Right forelimb (tissue), 1 donor: ENCODE measurements at places on chromosomes 7 and 10.

GRCh38 chr7:6615723-6616555 lies 529 bp downstream of the ZNF853 start:
- no peak for DNase-seq

DNA sequence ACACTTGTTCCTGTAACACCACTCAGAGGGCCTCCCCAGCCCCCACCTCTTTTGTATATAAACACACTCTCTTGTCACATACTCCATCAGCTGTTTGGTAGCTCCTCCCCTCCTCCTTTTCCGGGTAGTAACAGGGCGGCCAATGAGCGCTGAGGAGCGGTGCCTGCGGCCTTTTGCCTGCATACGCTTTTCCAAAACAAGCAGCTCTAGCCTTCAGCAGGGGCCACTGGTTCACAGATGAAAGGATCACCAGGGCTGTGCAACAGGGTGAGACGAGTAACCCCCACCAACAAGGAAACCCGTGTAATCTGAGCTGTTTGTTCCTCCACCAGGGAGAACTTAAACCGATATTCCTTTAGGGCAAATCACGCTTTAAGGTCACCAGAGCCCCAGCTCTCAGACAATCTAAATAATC lies 3.9 kb downstream of the UBE2H start:
- DNase-seq: peak; percentile 88

- no peak for DNase-seq
Measured at GRCh38 chr7:132751244-132751647, 175.0 kb upstream of the PLXNA4 start.

- DNase-seq: no peak
Measured at GRCh38 chr7:75969182-75969581, 25.2 kb downstream of the TMEM120A start.

DNA sequence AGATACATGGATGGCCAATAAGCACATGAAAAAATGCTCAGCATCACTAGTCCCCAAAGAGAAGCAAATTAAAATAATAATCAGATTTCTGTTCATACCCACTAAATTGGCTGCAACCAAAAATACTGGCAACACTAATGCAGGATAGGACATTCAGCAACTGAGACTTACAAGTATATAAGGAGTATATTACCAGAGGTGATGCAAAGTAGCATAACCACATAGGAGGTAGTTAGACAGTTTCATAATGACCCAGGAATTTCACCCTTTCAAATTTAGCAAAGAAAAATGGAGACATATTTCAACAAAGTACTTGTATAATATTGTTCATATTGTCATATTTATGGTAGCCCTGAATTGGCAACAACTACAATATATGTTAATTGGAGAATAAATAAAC lies 727.8 kb downstream of the GRID1 start:
- DNase-seq: no peak

- no peak for DNase-seq
Measured at GRCh38 chr7:65749039-65749438, 123.8 kb upstream of the VKORC1L1 start.

- DNase-seq: no peak
Measured at GRCh38 chr7:127404286-127405072, 12.0 kb upstream of the ZNF800 start.

DNA sequence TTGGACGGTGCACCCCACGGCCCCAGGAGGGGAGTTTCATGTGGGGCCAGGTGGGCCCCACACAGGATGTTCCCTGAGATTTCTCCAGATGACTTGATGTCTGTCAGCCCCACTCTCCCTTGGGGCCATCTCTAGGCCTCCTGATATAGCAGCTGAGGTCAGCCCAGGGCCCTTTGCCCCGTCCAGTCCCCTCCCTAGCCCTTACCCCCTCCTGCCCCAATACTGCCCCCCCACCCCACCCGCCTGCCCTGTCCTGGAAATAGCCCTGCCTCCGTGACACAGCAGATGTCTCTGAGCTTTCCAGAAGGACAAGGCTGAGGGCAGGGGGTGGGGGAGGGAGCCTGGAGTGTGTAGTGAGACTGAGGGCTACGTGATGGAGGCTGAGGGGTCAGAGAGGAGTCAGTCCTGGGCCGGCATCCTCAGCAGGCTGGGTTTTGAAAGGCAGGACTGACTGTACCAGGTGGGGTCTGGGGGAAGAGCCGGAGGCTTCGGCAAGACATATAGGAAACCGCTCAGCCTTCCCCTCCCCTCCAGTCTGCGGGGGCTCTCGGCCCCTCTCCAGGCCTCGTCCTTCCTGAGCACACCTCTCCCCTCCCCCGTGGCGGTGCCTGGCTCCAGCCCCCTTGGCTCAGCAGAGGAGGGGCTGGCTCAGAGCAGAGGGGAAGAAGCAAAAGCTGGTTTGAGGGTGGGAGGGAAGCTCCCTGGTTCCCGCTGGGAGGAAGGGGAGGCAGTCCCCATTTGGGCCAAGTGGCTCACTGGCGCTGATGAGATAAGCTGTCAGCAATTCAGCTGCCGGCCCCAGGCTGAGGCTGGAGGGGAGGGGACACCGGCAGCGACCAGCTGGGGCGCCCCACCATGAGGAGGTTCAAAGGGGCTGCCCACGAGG lies 2.0 kb downstream of the FLNC start:
- DNase-seq: peak; percentile 88

DNA sequence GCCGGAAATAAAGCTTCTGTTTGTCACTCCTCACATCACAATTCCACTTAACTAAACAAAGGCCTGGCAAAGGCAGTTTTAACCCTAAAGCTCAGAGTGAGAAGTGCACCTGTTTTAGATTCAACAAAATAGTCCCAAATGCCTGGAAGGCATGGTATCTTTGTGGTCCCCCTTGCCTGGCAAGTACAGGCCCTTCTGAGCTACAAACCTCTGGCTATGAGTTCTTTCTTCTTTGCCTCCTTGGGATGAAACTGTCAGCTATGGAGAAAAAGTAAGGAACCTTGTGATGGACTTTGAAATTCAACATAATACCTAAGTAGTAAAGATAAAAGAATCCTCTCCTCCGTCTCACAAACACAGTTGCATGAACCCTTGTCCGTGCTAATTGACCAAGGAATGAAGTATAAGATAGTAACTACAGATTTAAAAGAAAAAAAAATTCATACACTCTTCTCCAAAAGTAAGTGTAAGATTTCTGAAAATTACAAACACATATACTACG lies 244.5 kb upstream of the ETV1 start:
- no peak for DNase-seq

DNA sequence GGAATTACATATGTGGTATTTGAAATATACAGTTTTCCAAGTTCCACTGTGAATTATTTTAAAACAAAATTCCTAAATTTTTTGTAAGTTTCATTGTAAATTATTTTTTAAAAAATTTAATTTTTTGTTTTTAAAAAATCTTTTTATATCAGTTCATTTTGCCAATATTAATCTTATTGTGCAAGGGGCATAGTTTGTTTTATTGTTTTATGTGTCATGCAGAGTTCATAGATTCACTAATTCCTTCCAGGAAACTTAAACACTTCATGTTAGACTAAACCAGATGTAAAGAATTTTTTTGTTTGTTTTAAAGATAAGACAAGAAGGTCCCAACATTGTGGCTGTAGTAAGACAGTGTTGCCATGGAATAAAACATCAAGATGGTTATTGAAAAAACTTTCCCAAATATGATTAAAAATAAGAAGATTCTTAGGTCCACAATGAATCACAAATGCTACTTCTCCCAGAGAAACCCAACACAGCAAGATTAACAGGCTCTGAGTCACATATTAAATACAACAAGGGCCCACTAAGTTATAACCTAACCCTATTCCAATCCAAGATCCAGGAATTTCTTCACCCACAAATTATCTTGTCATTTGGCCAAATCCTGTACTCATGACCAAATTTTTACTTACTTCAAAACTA lies 464.7 kb upstream of the IGFBP3 start:
- no peak for DNase-seq

DNA sequence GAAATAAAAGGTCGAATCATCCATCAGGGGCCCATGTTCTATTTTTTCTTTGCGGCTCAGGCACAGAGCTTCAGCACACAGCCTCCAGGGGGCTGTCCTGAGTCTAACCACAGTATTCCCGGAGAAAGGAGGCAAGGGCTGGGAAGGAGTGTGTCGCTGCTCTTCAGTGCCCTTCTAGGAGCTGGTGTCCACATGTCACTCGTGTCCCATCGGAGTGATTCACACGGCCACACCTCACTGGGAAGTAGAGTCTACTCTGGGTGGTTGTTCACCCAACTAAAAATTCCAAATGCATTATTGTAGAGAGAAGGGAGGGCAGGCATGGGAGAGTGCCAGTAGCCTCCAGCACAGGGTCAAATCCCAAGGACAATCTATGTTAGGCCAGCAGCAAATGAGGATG lies 114.8 kb upstream of the LANCL2 start:
- DNase-seq: no peak

GRCh38 chr10:12906051-12906541 lies 95.4 kb downstream of the CCDC3 start:
- DNase-seq: no peak

DNA sequence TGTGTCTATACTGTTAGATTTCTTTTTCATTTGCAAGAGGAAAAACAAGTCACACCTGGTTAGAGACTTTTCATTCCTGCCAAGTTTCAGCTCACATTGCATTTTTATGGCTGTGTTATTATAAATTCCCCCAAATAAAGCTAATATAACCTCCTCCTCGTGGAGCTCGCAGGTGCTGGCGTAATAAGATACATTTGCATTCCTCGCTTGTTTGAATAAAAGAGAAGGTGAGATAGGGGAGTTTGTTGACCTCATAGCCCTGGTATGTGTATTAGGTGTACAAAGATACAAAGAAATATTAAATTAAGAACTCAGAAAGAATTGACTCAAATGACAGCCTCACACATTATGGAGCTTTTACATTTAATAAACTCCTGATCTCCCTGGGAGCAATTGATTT lies 257.7 kb upstream of the SP8 start:
- no peak for DNase-seq

- DNase-seq: no peak
Measured at GRCh38 chr7:118054529-118054928, 129.4 kb upstream of the LSM8 start.

DNA sequence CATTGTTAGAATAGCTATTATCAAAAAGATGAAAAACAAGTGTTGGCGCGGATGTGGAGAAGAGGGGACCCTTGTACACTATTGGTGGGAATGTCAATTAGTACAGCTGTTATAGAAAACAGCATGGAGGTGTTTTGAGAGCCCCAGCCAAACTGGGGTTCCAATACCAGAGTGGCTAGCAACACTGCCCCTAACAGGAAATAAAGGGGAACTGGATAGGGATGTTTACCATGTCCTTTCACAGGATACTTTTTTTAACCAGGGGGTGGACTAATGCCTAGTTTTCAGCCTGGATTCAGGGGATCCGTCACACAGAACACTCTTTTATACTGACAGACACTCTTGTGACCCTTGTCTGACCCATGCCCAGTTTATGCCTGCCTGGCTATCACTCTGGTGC lies 6.9 kb upstream of the GSTK1 start:
- DNase-seq: no peak

- DNase-seq: no peak
Measured at GRCh38 chr7:105776068-105776790, 100.2 kb downstream of the ATXN7L1 start.

DNA sequence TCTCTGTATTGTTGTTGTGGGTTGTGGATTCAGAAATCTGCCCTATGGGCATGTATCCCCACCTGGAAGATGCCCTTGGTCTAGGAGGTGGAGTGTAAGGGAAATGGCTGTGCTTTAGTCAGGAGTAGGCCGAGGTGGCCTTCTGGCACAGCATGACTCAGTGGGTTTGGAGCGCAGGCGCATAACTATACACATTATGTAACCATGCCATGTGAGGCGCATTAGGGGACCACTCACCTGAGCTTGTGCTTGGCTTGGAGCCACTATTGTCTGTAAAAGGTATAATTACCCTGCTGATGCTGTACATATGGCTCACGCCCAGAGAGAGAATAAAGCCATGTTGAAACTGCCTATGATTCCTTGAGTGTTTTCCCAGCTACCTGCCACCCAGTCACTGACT lies 20.6 kb upstream of the ADAMTS14 start:
- no peak for DNase-seq

DNA sequence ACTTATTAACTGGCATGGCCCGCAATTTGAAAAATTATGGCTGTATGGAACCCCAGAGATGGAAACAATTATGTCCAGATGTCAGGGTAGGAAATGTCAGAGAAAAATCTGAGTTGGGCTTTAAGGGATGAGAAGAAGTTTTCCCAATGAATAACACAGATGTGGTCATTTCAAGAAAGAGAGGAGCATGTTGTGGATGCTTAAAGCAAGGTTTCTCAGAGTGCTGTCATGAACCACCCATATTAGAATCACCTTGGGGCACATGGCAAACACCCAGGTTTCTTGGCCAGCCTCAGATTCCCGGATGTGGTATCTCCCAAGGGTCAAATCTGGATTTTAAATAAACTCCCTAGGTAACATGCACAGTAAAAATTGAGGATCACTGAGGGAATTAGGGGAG lies 43.6 kb downstream of the LAMB4 start:
- no peak for DNase-seq

DNA sequence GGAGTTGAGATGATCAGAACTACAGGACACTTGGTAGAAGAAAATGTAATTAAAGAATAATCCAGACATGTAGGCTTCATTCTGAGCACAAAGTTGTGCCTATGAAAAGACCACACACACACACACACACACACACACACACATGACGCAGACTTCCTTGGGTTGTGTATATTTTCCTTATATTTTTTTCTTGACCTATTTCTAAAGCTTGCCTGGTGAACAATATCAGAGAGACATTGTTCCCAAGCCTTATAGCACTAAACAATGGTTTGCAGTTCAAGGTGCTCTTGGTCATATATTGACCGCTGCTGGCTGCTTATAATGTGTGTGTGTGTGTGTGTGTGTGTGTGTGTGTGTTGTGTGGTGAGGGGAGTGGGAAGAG lies 202.7 kb downstream of the PRPF18 start:
- DNase-seq: no peak

GRCh38 chr7:28123752-28124151 lies 56.8 kb downstream of the JAZF1 start:
- no peak for DNase-seq

DNA sequence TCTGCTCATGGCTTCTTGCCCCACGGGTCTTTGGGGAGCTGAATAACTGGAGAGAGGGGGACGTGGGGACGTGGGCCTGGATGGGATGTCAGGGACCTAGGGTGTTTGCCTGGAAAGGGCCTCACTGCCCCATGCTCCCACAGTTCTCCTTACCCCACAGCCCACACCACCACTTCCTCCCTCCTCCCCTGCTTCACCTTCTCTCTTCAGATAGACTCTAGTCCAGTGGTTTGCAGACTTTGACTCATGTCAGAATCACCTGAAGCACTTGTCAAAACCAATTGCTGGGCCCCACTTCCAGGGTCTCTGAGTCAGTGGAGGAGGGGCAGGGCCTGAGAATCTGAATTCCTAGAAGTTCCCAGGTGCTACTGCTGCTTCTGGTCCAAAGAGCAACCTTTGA lies 327.4 kb downstream of the RPS24 start:
- no peak for DNase-seq
